ENCODE measurements at places on chromosomes 11 and 22.

DNA sequence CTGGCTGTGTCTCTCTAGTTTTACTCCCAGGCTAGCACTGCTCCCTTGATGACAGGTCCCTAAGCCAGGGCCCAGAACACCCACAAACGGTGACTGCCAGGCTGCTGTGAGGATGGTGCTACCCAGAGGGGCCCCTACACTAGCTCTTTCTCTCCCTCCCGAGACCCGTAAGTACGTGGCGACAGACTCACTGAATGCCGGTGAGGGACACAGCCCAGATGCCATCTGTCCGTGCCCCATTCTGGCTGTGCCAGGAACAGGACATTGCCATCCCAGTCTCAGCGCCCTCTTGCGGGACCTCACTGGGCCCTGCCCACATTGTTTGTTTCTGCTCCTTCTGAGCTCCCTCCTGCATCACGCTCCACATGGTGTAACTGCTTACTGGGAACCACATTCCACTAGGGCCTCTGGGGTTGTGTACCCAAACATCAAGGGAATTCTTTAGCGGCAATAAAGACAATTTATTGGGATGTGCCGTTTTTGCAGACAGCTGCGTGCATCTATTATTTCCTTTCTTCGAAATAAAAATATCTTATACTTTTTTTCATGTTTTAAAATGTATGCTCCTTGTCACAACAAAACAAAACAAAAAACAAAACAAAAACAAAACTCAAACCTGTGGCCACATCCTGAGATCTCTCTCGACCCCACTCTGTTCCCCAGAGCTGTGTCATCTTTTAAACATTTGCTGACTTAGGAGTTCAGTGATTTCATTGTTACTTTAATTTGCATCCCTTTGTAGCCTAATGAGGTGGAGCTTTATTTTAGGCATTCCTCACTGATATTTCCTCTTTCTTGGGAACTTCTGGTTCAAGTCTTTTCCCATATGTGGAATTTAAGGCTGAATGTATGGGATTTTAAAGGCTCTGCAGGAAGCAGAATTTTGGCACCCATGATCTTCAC is 4.4 kb upstream of the TPCN2 start:
- no peak for DNase-seq

GRCh38 chr11:130160498-130161155 is 1.0 kb downstream of the ST14 start:
- no peak for DNase-seq

DNA sequence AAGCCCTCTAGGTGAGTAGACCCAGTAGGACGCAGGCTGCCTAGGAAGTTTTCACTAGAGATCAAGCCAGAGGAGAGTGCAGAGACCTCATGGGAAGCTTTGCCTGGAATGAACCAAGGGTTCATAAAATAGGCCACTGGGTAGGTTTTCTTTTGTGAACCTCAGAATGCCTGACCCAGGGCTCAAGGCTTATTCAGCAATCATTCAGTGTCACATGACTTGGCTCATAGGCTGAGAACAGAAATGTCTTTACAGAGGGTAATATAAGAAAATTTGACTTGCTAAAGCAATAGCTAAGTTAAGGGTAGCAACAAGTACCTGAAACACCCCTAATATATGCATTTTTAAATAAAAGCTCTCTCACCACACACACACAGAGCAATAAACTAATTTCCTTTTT is 132.6 kb downstream of the RAB38 start:
- DNase-seq, result no peak

GRCh38 chr11:12975195-12975594 is 33.9 kb upstream of the RASSF10 start:
- DNase-seq, result no peak

DNA sequence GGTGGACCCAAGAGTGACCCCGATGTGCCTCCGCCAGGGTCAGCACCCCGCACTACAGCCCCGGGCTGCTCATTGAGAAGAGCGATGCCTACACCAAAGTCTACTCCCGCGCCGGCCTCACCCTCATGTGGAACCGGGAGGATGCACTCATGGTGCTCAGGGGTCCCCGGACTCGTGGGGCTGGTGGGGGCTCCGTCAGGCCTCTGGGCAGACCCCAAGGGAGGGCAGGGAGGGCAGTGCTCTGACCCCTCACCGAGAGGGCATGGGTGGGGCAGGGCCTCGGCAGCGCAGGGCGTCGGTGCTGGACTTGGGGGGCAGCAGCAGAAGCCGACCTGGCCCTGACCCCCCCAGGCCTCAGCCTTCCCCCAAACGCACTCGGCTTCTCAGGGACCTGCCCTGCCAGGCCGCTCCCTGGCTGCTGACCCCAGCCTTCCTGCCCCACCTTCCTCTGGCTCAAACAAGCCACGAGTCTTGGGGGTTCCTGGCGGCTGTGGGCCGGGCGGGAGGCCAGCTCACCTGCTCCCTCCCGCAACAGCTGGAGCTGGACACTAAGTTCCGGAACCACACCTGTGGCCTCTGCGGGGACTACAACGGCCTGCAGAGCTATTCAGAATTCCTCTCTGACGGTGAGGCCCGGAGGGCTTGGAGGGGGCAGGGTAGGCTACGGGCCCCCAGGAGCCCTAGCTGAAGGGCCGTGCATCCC is 2.9 kb downstream of the MUC2 start:
- DNase-seq, result no peak

DNA sequence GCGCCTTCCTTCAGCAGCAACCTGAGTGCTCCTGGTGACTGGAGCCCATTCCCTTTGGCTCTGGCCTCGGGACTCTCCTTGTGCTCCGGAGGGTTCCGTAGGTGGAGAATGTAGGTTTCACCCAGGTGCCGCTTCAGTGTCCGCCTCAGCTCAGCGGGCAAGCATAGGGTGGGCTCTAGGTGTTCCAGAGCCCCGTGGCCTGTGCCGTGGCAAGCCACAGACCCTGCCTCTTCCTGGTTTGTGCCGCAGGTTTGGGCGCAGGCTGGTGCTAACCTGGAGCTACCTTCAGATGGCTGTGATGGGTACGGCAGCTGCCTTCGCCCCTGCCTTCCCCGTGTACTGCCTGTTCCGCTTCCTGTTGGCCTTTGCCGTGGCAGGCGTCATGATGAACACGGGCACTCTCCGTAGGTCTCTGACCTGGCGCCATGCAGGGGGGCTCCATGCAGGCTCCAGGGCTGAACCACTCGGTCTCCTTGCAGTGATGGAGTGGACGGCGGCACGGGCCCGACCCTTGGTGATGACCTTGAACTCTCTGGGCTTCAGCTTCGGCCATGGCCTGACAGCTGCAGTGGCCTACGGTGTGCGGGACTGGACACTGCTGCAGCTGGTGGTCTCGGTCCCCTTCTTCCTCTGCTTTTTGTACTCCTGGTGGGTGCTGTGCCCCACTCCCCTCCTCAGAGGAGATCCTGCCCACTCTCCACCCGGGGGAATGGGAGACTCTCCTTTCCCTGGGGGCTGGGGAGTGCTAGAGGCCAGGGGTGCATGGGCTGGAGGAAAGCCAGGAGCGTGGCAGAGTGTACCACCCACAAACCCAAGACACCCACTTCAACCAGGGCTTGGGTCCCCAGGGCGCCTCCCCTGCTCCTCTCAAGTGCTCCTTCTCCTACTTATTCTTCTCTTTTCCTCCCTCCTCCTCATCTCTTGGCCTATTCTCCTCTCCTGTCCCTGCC is 2.4 kb downstream of the SLC22A12 start:
- no peak for DNase-seq

- DNase-seq, result no peak
These were observed 23.9 kb downstream of the GLB1L2 start for GRCh38 chr11:134355656-134356055.

DNA sequence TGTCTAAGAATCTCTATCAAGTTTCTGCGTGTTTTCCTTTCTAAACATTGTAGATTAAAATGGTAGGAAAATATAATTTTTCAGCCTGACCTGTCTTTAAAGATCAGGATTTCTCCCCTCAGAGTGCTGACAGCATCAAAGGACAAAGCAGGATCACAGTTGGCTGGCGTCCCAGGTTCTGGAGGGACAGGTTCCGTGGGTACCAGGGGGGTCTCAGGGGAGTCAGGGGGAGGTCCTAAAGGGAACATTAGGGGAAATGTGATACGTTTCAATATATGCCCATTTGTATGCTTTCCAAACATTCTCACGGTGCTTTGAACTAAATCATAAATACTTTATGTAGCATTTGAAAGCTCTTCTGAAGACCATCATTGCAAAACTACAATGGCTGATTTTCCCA is 3.4 kb downstream of the MMP3 start:
- no peak for DNase-seq

GRCh38 chr11:118633979-118634378 is 26.6 kb downstream of the PHLDB1 start:
- no peak for DNase-seq

- no peak for DNase-seq
These were observed 24.1 kb upstream of the TSKU start for GRCh38 chr11:76759092-76759491.

- DNase-seq, result no peak
These were observed 16.9 kb downstream of the TSPAN32 start for GRCh38 chr11:2318707-2319106.

DNA sequence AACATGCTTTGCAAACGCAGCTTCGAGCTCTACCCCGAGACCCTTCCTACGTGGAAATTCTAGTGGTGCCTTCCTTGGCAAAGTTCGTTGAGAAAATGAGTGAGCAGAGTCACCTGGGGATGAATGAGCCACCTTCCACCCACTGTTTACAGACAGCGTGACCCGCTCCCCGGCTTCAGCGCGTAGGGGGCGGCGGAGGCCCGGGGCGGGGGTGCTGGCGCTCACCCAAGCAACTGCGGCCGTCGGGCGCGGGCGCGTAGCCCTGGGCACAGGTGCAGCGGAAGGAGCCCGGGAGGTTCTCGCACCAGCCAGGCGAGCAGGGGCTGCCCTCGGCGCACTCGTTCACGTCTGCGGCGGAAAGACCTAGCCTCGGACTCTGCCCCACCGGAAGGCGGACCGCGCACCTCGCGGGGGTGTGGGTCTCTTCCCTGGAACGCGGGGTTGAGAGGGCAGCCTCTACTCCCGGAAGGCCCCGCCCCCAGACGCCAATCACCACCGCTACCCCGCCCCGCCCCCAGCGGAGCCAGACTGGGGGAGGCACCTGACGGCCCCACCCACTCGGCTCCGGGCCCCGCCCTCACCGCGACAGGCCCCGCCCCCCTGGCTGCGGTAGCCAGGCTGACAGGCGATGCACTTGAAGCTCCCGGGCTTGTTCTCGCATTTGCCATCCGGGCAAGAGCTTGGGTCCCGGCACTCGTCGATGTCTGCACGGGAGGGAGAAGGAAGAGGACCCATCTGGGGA is 11.8 kb downstream of the LTBP3 start:
- DNase-seq, result no peak

Data from C1 segment of cervical spinal cord (tissue), 14 donors.